ENCODE measurements at places on chromosomes 5 and 9. TPM values are rescaled to one million over a fixed set of nuclear protein-coding genes. Genes with fewer than 3 reads are reported as not detected.

Gene SLC25A2
- not detected for total RNA-seq

Gene TICAM2
- total RNA-seq, result 0.33 TPM

Gene TOR4A
- 6.2 TPM for total RNA-seq

Gene CDH9
- total RNA-seq, result 0.79 TPM

Gene OR1Q1
- total RNA-seq, result not detected

Gene SLC34A1
- total RNA-seq, result not detected

Gene PCDHAC2
- 5.4 TPM for total RNA-seq

Gene GFI1B
- not detected for total RNA-seq

Gene LURAP1L
- total RNA-seq, result not detected

Gene SHISAL2B
- 5.0 TPM for total RNA-seq

Gene CFAP157
- 0.15 TPM for total RNA-seq

Gene ACOT12
- not detected for total RNA-seq

Gene ABCA2
- total RNA-seq, result 22.4 TPM

Gene IRX4
- total RNA-seq, result 3.4 TPM

Gene PDCD1LG2
- total RNA-seq, result not detected

Gene SHC3
- total RNA-seq, result 1.3 TPM

Gene MLANA
- not detected for total RNA-seq

Gene PCDHGA6
- 1.5 TPM for total RNA-seq

Gene F2RL1
- total RNA-seq, result 23.0 TPM

Gene PLGRKT
- total RNA-seq, result 19.6 TPM

Gene FBXO4
- 1.8 TPM for total RNA-seq

Gene GOLGA1
- total RNA-seq, result 7.6 TPM

Gene OTP
- total RNA-seq, result not detected

Data from H9 (cell line).